ENCODE measurements at places on chromosomes 12 and 14. TPM values are rescaled to one million over a fixed set of nuclear protein-coding genes. Genes with fewer than 3 reads are reported as not detected.

RFX4 gene
- not detected for polyA plus RNA-seq

BATF gene
- polyA plus RNA-seq, result 25.8 TPM

CCDC88C gene
- polyA plus RNA-seq, result 12.3 TPM

MYF6 gene
- polyA plus RNA-seq, result not detected

FOXG1 gene
- not detected for polyA plus RNA-seq

MYO1H gene
- not detected for polyA plus RNA-seq

TAS2R7 gene
- not detected for polyA plus RNA-seq

GNG2 gene
- 42.7 TPM for polyA plus RNA-seq

LRP1 gene
- polyA plus RNA-seq, result 10.5 TPM

SYNE3 gene
- 26.1 TPM for polyA plus RNA-seq

DNA sequence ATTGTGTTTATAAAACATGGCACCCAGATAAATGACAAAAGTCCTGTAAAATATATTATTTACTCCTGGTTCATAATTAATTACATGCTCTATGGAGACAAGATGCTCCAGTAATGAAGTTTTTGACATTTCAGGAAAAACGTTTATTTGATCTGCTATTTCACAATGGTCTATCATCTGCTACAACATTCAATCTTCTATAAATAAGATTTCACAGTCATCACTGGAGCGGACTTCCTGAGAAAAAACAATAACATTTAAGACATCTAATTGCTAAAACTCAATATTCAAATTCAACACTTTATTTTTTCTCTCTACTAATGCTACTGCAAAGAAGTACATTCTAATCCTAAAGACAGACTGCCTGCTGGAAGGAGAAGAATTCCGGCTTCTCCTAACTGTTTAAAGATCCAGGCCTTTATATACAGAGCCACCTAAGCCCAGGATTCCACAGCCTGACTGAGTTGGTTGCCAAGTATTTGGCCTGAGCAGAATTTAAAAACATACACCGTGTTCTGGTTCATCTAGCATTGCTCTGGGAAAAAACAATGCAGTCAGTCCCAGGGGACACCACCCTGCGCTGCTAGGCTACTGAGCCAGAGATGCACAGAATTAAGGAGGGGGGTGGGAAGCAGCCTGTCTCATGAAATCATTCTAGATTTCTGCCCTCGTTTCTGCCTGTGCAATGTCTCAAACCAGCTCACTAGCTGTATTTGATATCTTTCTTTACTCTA is 58.0 kb downstream of the TMTC1 start:
- no peak for DNase-seq

- no peak for DNase-seq
These were observed 19.7 kb upstream of the NGB start for GRCh38 chr14:77290705-77291104.

DNA sequence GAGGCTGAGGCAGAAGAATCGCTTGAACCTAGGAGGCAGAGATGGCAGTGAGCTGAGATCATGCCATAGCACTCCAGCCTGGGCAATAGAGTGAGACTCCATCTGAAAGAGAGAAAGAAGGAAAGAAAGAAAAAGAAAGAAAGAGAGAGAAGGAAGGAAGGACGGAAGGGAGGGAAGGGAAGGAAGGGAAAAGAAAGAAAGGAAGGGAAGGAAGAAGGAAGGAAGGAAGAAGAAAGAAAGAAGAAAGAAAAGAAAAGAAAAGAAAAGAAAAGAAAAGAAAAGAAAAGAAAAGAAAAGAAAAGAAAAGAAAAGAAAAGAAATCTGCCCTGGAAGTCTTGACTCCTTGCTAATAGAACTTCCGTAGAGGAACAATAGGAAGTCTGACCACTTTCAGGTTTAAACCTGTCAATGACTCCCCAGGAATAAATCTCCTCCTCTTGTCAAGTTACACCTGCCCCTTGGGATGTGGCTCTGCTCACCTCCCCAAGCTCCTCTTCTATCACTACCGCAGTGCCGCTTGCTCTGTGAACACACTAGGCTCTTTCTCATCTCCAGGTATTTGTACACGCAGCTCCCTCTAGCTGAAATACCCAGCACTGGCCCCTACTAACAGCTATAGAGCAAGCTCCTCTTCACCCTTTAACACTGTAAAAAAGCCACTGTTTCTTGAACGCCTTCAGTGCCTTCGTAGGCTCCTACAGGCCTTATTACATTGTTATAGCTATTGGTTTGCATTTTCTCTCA is 773.1 kb upstream of the TBX3 start:
- DNase-seq, result no peak

DNA sequence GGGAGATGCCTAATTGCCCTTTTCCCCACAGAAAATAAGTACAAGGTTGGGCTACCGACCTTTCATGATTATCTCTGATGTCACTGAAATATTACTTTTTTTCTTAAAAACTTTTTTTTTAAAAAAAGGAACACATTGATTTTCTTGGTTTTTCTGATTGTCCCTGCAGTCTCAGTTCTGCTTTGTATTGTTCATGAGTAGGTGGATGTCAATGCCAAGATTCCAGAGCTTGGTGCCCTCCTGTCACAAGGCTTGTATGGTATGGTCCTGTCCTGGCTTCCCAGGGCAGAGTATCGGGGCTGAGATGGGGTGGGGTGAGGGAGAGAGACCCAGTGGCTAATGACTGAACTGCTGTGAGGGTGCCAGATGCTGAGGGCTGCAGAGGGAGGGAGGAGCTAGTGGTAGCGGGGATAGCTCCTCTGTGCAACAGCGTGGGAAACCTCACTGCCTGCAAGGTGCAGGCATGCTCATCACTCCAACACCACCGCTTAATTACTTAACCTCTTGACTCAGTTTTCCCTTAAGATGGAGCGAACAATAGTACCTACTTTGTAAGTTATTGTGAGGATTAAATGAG is 4.4 kb upstream of the CTDSP2 start:
- DNase-seq, result no peak

- peak; percentile 48 for DNase-seq
These were observed 7.7 kb upstream of the AMN1 start for GRCh38 chr12:31736472-31736871.

DNA sequence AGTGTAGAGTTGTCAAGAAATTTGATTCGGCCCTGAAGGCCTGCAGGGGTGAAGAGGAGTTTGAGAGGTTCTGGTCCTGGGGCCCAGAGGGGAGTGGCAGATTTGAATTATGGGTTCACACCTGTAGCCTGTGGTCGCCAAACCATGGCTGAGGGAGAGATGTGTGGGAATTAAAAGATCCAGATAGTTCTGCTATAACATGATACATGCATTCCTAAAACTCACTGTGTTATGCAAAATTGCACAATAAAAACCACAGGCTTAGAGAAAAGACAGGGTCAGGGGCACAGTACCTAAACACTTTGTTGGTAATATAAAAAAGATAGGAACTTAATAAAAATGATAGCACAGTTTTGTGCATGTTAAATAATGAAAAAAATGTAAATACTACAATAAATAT is 106.2 kb downstream of the TMEM30B start:
- DNase-seq, result no peak

DNA sequence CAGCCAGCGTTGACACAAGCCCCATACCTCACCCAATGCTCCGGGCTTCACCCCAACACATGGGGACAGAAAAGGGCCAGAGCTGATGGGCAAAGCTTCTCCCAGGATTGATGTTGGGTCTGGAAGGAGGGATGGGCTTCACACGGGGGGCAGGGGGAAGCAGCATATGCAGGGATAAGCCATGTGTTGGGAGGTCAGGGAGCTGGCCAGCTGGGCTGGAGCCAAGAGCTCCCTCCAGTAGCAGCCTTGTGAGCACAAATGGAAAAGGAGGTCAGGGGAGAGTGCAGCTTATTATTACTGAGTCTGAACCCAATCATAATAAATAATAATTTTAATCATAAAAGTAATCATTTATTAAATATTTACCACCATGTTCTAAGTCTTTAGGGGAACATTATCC is 9.3 kb downstream of the PLEKHD1 start:
- no peak for DNase-seq

- no peak for DNase-seq
These were observed 260.2 kb downstream of the BMP4 start for GRCh38 chr14:53696217-53696965.

DNA sequence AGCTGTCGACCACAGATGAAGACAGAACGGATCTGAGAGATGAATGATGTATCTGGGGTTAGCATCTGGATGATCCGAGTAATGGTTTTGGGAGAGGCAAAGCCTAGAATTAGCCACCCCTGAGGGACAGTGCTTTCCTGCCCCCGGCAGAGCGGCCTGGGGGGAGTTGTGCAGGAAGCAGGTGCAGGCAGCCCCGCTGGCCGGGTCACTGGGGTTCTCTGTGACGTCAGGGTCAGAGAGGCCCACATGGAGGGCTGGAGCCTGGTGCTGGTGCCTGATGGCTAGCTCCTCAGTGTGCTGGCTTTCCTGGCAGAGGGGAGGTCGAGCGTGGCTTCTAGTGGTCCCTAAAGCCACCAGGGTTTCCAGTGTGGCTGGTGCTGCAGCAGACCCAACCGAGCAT is 70.3 kb downstream of the ADGRD1 start:
- no peak for DNase-seq

GRCh38 chr14:100168506-100168905 is 9.1 kb upstream of the DEGS2 start:
- no peak for DNase-seq

DNA sequence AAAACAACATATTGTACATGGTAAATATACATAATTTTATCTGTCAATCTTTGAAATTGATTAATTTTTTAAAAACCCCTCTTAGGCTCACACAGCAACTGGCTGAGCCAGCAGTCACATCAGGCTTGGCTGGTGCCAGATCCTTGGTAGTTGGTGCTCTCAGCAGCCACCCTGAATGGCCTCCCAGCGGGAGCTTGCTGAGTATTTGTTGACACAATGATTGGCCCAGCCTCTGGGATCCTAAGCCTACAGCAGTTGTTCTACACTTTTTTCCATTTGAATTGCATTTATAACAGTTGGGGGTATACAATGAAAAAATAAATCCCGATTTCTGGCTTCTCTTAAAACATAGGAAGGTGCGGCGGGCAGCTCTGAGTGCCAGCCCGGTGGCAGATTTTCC is 11.1 kb downstream of the PRKAB1 start:
- DNase-seq, result no peak

- no peak for DNase-seq
These were observed 186.4 kb upstream of the PRMT8 start for GRCh38 chr12:3304436-3305165.

GRCh38 chr12:96233168-96233567 is 39.0 kb downstream of the ELK3 start:
- no peak for DNase-seq
